ENCODE measurements at places on chromosomes 2 and 18.

DNA sequence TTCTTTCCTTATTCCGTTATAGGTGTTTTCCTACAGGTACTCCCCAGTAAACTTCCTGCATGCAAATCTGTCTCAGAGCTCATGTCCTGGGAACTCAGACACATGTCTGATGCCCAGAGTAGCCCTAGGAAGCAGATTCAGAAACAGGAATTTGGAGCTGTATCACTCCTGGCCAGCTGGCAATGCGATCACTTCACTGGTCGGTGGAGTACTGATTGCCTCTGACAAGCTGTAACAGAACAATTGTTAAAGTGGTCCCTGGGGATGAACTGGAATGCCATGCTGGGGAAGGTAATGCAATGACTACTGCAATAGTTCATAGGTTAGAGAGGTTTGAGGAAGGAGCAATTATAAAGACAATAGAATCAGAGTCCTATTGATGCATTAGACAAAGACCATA, 131.6 kb upstream of the DOCK10 start:
- DNase-seq, result no peak

GRCh38 chr2:239288951-239289511, 111.8 kb downstream of the HDAC4 start:
- no peak for DNase-seq

GRCh38 chr2:155377266-155377680, 678.8 kb downstream of the KCNJ3 start:
- peak; percentile 60 for DNase-seq

- DNase-seq, result no peak
Measured at GRCh38 chr18:69172046-69172445, 228.6 kb upstream of the DOK6 start.
